ENCODE measurements at places on chromosomes 5 and 9. TPM values are rescaled to one million over a fixed set of nuclear protein-coding genes. Genes with fewer than 3 reads are reported as not detected.

DNA sequence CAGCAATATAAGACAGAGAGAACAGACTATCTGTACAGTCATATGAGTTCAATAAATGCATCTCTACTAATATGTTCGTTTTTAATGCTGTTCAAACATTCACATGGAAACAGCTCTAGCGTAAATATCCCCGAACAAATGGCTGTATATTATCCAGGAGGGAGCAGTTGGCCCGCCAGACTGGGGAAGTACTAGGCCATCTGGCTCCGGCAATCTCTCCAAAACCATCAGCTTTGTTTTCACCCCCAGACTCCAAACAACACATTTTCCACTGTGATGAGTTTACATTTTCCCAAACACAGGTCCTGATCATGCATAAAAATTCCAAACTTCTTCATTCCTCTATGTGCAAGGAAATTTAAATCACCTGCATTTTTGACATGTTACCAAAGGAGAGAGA, 8.7 kb downstream of the EBF1 start:
- peaks cover 8% of the 10 kb centered on the region for H3K27me3 ChIP-seq
- H3K27ac ChIP-seq, result no peak overlapping the region
- H3K36me3 ChIP-seq, result no peaks in the 10 kb centered on the region
- H3K4me1 ChIP-seq, result peaks cover 5% of the 10 kb centered on the region
- DNase-seq, result no peak

GRCh38 chr5:141872496-141873356, 5.5 kb downstream of the PCDH1 start:
- H3K27me3 ChIP-seq, result peaks cover 52% of the 10 kb centered on the region
- H3K27ac ChIP-seq, result no peak overlapping the region
- H3K4me3 ChIP-seq, result no peak overlapping the region
- no peak for DNase-seq
- no peaks in the 10 kb centered on the region for H3K36me3 ChIP-seq

- no peaks in the 10 kb centered on the region for H3K36me3 ChIP-seq
- H3K4me1 ChIP-seq, result peaks cover 4% of the 10 kb centered on the region
- no peak overlapping the region for H3K27ac ChIP-seq
- DNase-seq, result no peak
- H3K4me3 ChIP-seq, result no peak overlapping the region
- H3K27me3 ChIP-seq, result peaks cover 2% of the 10 kb centered on the region
Measured at GRCh38 chr5:34524123-34524522, 132.0 kb upstream of the RAI14 start.

DNA sequence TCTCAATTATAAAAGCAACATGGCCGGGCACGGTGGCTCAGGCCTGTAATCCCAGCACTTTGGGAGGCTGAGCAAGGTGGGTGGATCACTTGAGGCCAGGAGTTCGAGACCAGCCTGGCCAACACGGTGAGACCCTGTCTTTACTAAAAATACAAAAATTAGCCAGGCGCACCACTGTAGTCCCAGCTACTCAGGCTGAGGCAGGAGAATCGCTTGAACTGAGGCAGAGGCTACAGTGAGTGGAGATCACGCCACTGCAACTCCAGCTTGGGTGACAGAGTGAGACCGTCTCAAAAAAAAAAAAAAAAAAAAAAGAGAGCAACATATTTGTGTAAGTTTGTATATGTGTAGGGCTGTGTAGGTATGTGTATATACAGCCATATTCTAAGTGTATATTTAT, 7.5 kb downstream of the RPS6 start:
- no peak overlapping the region for H3K4me3 ChIP-seq
- DNase-seq, result no peak
- H3K36me3 ChIP-seq, result peaks cover 35% of the 10 kb centered on the region
- H3K27ac ChIP-seq, result no peak overlapping the region

- H3K4me3 ChIP-seq, result no peak overlapping the region
- H3K4me1 ChIP-seq, result no peaks in the 10 kb centered on the region
- H3K36me3 ChIP-seq, result no peaks in the 10 kb centered on the region
- no peaks in the 10 kb centered on the region for H3K27me3 ChIP-seq
- no peak for DNase-seq
Measured at GRCh38 chr5:27748847-27749246, 710.5 kb upstream of the CDH9 start.

DNA sequence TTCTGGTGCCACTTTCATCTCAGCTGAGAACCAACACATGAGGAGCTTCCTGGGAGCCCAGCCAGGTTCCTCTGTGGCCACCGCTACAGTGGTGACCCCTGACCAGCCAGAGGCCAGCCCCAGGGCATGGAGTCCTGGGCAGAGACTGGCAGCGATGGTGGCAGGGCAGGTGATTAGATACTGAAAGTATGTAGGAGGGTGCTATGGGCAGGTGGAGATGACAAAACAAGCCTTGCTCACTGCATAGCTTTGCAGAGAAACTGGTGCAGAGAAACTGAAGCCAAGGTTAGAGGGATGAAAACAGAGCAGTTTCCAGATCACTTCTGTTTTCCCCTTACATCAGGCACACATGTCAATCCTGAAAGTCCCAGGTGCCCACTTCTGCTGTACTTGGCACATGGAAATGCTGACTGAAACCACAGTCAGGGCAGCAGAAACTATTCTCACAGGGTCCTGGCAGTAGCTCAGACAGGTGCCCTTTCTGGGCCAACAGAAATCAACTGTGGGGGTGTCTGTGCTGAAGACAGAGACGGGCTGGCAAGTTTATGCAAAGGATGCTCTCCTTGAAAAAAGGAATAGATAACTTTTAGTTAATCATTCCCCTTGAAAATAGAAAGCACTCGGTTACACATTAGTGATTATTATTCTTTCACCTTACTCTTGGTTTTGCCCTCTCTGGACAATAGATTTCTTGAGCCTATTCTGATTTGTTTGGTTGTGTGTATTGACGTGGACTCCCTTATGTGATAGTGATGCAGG, 90.3 kb downstream of the ANKRD55 start:
- no peak overlapping the region for H3K4me3 ChIP-seq
- H3K36me3 ChIP-seq, result no peaks in the 10 kb centered on the region
- H3K27me3 ChIP-seq, result no peaks in the 10 kb centered on the region

DNA sequence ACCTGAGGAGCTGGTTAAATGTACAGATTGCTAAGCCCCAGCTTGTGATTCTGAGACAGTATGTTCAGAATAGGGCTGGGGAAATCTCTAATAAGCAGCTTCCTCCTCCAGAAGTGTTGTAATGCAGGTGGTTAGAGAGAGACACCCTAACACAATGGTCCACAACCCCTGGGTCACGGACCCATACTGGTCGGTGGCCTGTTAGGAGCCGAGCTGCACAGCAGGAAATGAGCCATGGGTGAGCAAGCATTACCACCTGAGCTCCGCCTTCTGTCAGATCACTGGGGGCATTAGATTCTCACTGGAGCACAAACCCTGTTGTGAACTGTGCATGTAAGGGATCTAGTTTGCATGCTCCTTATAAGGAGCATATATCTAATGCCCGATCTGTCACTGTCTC, 61.8 kb downstream of the SLC36A1 start:
- H3K27ac ChIP-seq, result no peak overlapping the region
- H3K36me3 ChIP-seq, result no peaks in the 10 kb centered on the region
- no peaks in the 10 kb centered on the region for H3K4me1 ChIP-seq

DNA sequence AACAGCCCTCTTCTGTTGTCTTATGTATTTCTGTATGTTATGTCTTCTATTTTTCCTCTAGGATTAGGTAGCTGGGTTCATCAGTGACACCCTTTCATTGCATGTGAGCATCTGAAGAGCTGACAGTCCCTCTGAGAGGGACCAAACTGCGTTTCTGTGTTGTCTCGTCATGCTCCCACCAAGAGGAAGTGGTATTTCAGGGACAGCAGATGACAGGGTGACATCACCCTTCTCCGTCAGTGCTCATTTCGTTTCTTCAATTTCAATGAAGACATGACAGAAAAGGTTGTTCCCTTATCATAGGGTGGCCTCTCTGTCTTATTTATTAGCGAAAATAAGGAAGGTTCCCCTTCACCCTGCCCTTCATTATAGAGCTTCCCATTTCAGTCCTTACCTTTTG, 225.9 kb upstream of the NR4A3 start:
- H3K4me1 ChIP-seq, result no peaks in the 10 kb centered on the region
- H3K27ac ChIP-seq, result no peak overlapping the region
- H3K4me3 ChIP-seq, result no peak overlapping the region
- DNase-seq, result no peak

GRCh38 chr9:72814083-72814597, 138.7 kb downstream of the ALDH1A1 start:
- DNase-seq, result no peak
- no peaks in the 10 kb centered on the region for H3K36me3 ChIP-seq
- peaks cover 5% of the 10 kb centered on the region for H3K27me3 ChIP-seq
- no peak overlapping the region for H3K27ac ChIP-seq
- H3K4me1 ChIP-seq, result no peaks in the 10 kb centered on the region

DNA sequence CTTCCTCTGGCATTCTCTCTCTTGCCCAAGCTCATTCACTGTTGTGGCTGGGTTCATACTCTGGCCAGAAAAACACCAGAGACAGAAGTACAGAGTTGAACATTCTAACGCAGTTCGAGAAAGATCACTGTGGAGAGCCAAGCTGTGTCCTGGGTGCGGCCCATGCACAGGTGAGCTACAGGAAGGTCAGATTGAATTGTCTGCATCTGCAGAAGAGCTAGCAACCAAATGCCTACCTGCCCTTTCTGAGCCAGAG, 126.8 kb upstream of the DPYSL3 start:
- no peaks in the 10 kb centered on the region for H3K4me1 ChIP-seq
- DNase-seq, result no peak
- H3K4me3 ChIP-seq, result no peak overlapping the region
- no peaks in the 10 kb centered on the region for H3K27me3 ChIP-seq
- no peak overlapping the region for H3K27ac ChIP-seq

GRCh38 chr5:90861843-90862586, 303.4 kb downstream of the ADGRV1 start:
- H3K4me3 ChIP-seq, result no peak overlapping the region
- no peak for DNase-seq
- no peaks in the 10 kb centered on the region for H3K4me1 ChIP-seq
- no peaks in the 10 kb centered on the region for H3K36me3 ChIP-seq
- no peak overlapping the region for H3K27ac ChIP-seq

GRCh38 chr9:122191584-122191983, 31.9 kb downstream of the MORN5 start:
- H3K4me1 ChIP-seq, result no peaks in the 10 kb centered on the region
- no peak overlapping the region for H3K27ac ChIP-seq
- no peaks in the 10 kb centered on the region for H3K27me3 ChIP-seq
- no peaks in the 10 kb centered on the region for H3K36me3 ChIP-seq
- no peak for DNase-seq
- H3K4me3 ChIP-seq, result no peak overlapping the region

GRCh38 chr5:95332158-95332557, 47.3 kb upstream of the MCTP1 start:
- no peak overlapping the region for H3K4me3 ChIP-seq
- no peak overlapping the region for H3K27ac ChIP-seq
- H3K27me3 ChIP-seq, result no peaks in the 10 kb centered on the region
- H3K36me3 ChIP-seq, result no peaks in the 10 kb centered on the region
- no peaks in the 10 kb centered on the region for H3K4me1 ChIP-seq

GRCh38 chr5:172878585-172878932, 44.5 kb downstream of the ERGIC1 start:
- H3K4me3 ChIP-seq, result no peak overlapping the region
- no peak for DNase-seq
- no peaks in the 10 kb centered on the region for H3K27me3 ChIP-seq
- peaks cover 8% of the 10 kb centered on the region for H3K4me1 ChIP-seq

DNA sequence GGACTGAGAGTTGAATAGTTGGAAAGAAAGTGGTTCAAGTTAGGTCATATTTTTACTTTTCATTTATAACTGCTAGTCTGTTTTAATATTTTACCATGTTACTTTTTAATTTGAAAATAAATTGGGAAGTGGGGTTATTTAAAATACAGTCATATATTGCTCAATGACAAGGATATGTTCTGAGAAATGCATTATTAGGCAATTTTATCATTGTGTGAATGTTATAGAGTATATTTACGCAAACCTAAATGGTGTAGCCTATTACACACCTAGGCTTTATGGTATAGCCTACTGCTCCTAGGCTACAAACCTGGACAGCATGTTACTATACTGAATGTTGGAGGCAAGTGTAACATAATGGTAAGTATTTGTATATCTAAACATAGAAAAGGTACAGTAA, 5.2 kb downstream of the CCDC152 start:
- no peak for DNase-seq
- peaks cover 8% of the 10 kb centered on the region for H3K27me3 ChIP-seq
- no peaks in the 10 kb centered on the region for H3K36me3 ChIP-seq
- no peak overlapping the region for H3K27ac ChIP-seq
- H3K4me3 ChIP-seq, result no peak overlapping the region
- peaks cover 8% of the 10 kb centered on the region for H3K4me1 ChIP-seq

DNA sequence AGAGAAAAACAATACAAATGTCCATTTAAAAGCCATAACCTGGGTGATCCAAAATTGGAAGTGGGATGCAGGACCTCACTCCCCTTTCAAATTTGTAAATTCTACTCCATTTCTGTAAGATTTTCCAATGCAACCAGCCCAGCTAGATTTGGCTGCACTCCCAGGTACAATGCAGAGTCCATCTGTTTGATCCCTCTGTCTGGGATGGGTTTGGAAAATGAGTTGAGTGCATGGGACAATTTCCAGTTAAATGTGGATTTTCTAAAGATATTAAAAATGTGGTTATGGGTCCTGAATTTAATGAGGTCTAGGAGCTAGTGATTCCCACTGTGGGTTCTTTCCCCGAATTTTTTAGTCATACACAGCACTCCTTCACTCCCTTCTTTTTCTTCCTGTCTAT, 104.0 kb upstream of the ATP10B start:
- no peaks in the 10 kb centered on the region for H3K36me3 ChIP-seq
- DNase-seq, result no peak
- no peaks in the 10 kb centered on the region for H3K4me1 ChIP-seq
- peaks cover 8% of the 10 kb centered on the region for H3K27me3 ChIP-seq

DNA sequence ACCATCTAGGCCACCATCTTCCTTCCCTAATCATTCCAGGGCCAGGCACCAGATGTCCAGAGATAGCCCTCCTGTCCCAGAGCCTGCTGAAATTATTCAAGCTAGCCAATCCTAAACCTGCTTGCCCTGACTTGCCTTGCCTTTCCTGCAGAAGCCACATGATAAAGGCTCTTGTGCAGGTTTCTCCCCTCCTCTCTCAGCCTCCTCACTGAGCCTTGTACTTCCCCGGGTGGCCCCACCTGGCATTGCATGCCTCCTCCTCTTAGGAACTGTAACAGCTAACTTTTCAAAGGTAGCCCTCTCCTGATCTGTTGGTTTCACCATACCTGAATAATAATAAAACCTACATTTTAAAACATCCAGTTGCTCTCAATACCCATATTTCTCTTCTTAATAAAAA, 42.6 kb downstream of the DIRAS2 start:
- H3K36me3 ChIP-seq, result no peaks in the 10 kb centered on the region
- peaks cover 8% of the 10 kb centered on the region for H3K27me3 ChIP-seq
- H3K4me1 ChIP-seq, result no peaks in the 10 kb centered on the region
- H3K4me3 ChIP-seq, result no peak overlapping the region

- no peak overlapping the region for H3K27ac ChIP-seq
- no peak overlapping the region for H3K4me3 ChIP-seq
- H3K27me3 ChIP-seq, result peaks cover 31% of the 10 kb centered on the region
- H3K36me3 ChIP-seq, result peaks cover 5% of the 10 kb centered on the region
Measured at GRCh38 chr5:345404-346195, 24.1 kb downstream of the AHRR start.

GRCh38 chr9:35666045-35666444, 1.1 kb upstream of the ARHGEF39 start:
- no peak overlapping the region for H3K27ac ChIP-seq
- peaks cover 19% of the 10 kb centered on the region for H3K36me3 ChIP-seq
- peaks cover 40% of the 10 kb centered on the region for H3K4me1 ChIP-seq
- no peaks in the 10 kb centered on the region for H3K27me3 ChIP-seq

Gene FAM78A
- total RNA-seq, result 34.0 TPM

Gene PPP1R2B
- 0.14 TPM for total RNA-seq

Gene C1QTNF3
- 2.5 TPM for total RNA-seq

Gene LRRC70
- total RNA-seq, result 0.34 TPM

All from activated CD4-positive, alpha-beta memory T cell treated with anti-CD3 and anti-CD28 coated beads for 36 hours (primary cell).